ENCODE measurements at places on chromosomes 5 and 9.

DNA sequence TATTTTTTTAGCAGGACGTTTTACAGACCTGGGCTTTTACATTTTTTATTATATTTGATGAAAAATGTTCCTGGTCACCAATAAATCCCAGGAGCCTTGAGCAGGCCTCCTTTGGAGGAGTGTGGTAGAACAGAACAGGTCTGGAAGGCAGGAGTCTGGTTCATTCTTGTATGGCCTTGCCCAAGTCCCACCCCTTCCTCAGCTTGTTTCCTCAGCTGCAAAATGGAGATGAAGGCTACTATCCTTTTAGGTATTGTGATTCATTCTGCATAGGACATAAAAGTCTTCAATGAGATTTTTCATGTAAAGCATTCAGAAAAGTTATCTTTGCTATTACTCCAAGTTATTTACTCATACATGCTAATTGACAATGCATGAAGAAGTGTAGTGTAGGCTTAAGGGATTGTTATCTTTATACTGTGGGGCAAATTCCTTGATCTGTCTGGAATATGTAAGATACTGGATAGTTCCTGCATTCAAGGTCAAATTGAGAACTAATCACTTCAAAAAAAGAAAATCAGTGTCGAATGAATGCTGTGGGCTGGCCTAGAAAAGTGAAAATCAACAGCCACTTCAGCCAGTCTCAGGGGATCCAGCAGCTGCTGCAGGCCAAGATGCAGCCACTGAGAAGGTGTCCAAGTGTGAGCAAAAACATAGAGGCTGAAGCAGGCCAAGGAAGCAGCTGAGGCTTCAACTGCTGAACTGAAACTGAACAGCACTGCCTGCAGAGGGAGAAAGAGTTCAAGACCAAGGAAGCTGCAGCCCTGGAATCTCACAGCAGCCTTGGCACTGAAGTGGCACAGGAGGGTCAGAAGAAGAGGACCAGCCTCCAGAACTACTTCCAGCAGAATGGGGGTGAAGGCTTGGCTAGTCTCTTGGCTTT lies 15.5 kb upstream of the SLC36A3 start:
- DNase-seq, result no peak

- DNase-seq, result no peak
Measured at GRCh38 chr9:110293248-110293647, 36.9 kb upstream of the TXN start.

- peak; percentile 89 for DNase-seq
Measured at GRCh38 chr9:129202613-129203555, 24.8 kb upstream of the IER5L start.

DNA sequence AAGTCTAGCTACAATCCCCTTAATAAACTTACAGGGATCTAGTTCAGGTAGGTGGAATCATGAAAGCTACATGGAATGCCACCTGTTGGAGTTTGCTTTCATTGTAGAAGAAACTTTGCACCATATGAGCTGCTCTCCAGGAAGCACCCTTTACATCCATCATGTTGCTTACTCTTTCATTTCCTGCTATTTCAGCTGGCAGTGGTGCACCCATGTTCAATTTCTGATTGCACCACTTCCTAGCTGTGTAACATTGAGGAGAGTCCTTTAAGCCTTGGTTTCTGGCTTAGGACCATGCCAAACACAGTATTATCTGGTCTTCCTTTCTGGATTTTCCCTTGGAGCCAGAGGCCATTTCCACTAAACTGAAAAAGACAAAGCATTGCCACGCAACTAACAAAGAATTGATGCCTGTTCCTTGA lies 123.3 kb upstream of the SLC12A2 start:
- DNase-seq, result no peak

Data from activated effector memory CD4-positive, alpha-beta T cell treated with Interleukin-2 at 50 U/mL for 16 hours (primary cell).